ENCODE measurements at places on chromosomes 2 and 18.

- DNase-seq, result no peak
These were observed 163.4 kb upstream of the MAP3K20 start for GRCh38 chr2:172912266-172912665.

- no peak for DNase-seq
These were observed 232.8 kb downstream of the GALR1 start for GRCh38 chr18:77482190-77483085.

DNA sequence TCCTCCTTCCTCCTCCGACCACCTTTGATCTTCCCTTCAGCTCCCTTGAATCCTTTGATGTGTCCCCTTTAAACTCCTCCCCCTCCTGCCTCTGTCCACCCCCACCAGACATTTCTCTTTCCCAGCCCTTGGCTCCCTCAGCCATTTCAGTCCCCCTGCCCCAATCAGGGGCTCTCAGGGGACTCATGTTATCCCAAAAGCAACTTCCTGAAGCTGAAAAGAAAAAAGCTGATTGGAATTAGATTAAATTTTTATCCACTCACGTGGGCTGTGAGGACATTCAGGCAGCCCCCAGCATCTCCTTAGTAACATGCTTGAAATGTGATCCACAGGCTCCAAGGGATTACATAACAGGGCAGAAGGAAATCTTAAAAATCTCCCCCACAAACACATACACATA, 81.3 kb downstream of the NEURL3 start:
- no peak for DNase-seq

- no peak for DNase-seq
These were observed 79.0 kb downstream of the TLK1 start for GRCh38 chr2:171081649-171082111.

DNA sequence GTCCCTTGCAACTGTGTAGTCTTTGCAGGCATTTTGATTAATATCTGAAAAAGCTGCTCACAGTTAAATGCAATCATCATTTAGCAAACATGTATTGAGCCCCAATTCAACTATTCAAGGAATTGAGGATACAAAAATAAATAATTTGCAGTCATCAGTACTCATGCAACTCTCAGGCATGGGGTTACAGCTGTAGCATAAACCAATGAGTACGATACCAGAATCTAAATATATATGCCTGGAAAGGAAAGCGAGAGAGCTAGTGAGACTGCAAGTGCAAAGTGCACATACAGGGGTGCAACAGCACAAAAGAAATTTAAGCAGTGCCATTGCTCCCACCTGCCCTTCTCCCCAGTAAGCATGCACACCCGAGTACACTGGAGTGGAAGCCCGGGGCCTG, 216.4 kb downstream of the AFF3 start:
- DNase-seq, result no peak

GRCh38 chr2:234852035-234852434, 99.8 kb upstream of the SH3BP4 start:
- no peak for DNase-seq

DNA sequence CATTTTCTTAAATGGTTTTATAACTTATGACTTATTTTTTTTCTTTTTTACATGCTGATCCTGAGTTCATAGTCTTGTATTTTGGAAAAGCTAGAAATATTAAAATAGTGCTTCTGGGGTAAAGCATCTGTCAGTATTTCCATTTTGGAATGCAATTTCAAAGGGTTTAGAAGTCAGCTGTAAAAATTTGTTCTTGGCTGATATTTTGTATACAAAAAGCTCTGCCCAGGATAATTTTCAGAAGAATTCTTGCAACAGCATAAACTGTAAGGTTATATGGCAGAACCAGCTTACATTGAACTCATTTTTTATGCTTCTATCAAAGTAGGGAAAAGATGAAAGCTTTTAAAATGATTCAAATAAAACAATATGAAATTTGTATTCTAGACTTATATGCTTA, 97.4 kb downstream of the DIS3L2 start:
- DNase-seq, result no peak

DNA sequence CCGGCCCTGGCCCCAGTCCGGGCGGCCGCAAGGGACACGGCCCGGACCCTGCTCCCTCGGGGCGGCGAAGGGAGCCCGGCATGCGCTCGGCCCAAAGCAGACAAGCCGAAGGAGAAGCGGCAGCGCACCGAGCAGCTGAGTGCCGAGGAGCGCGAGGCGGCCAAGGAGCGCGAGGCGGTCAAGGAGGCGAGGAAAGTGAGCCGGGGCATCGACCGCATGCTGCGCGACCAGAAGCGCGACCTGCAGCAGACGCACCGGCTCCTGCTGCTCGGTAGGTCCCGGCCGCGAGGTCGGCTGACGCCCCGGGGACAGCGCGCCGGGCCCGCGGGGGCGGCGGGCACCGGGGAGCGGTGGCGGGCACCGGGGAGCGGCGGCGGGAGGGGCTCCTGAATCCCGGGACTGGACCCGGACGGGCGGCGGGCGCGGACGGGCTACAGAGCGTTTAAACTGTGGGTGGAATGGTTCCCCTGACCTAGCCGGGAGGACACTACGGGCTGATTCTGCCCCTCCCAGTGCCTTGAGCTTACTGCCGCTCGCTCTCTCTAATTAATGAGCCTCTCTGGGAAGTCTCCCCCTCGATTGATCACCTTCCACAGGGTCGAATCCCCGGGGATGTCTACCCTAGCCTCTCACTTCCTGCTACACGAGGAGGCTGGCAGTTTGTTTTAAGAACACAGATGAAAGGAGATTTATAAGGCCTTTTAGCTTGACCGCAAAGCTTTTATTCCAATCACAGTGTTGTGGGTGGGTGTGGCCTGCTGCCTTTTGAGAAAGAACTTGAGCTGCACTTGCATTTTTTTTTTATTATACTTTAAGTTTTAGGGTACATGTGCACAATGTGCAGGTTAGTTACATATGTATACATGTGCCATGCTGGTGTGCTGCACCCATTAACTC, 853 bp downstream of the GNAL start:
- DNase-seq, result peak; percentile 74

DNA sequence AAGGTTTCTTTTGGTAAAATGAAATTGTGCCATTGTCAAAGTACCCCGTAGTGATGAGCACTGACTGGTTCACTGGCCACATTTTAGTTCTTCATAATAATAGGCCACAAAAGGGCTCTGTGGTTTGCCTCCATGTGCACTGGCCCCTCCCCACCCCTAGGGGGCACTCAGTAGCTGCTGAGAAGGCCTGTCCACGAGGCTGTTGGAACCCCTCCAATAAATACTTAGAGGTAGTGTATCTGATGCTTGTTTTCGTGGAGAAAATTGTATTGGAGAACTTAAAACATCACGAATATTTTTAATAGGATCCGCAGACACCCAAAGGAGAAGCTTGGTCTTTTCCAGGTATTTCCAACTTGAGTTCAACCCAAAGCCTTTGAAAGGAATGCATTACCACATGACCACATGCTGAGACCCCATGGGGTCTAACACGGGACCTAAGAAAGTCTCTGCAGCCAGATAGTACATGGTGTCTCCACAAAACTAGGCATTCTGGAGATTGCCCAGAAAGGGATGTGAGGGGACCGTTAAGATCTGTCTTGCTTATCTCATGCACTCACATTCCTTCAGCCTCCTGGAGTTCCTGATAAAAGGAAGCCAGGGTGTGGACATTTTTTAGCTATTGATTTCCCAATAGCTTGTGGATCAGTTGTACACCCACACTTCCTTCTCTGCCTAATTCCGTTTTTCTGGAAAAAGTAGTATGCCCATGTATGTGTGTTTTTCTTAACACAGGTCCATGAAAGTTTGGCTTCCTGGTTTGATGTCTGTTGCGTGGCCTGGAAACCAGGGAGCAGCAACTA, 28.5 kb upstream of the NOSTRIN start:
- peak; percentile 51 for DNase-seq

GRCh38 chr18:48292229-48292628, 117.0 kb downstream of the ZBTB7C start:
- DNase-seq, result peak; percentile 13

- no peak for DNase-seq
These were observed 8.1 kb upstream of the ARHGAP15 start for GRCh38 chr2:143121079-143121478.

DNA sequence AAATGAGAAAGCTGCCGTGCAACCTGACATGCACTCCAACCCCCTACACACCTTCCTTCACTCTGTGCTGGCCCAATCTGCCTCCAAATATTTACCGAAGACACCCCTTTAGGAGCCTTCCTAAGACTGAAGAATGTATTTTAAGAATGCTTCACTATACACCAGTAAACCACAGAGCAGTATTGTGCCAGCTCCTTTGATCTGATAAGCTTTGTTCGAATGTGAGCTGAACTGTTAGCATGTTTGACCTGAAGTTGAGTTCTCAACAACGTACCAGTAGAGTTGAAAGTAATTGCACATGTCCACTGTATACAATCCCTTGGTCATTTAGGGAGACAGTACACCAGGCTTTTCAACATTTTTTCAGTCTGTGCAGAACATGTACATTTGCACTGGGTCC, 259.2 kb downstream of the TGIF1 start:
- no peak for DNase-seq

- DNase-seq, result no peak
These were observed 102.1 kb downstream of the SNTG2 start for GRCh38 chr2:1052771-1053191.

DNA sequence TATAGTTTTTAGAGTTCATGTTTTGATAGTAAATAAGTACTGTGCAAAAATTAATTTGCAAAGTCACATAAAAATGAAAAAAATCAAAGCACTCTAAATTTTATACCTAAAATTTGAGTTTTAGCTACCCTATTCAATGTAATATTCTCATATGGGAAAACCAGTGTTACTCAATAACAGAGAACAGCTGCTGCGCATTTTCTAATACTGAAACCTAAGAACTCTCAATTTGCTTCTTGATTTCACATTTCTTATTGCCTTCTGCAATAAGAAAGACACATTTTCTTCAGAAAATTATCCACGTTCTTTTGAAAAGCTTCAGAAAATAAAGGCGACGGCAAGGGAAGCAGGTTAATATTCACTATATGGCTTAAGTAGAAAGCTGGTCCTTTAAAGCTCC, 199.1 kb upstream of the CCDC150 start:
- no peak for DNase-seq

Measured in ecto neural progenitor cell (in vitro differentiated cells).